Esophagus (tissue), 2 donors: ENCODE measurements at places on chromosomes 12 and 14. TPM values are rescaled to one million over a fixed set of nuclear protein-coding genes. Genes with fewer than 3 reads are reported as not detected.

The TMEM179 gene
- 0.02 TPM for polyA plus RNA-seq

The ASCL1 gene
- 0.02 TPM for polyA plus RNA-seq

The SSPN gene
- 2.1 TPM for polyA plus RNA-seq

The SRGAP1 gene
- 1.4 TPM for polyA plus RNA-seq

The RPL10L gene
- not detected for polyA plus RNA-seq

The TOMM20L gene
- polyA plus RNA-seq, result not detected

The SCN8A gene
- 0.09 TPM for polyA plus RNA-seq
